ENCODE measurements at places on chromosomes 4 and X. TPM values are rescaled to one million over a fixed set of nuclear protein-coding genes. Genes with fewer than 3 reads are reported as not detected.

The XPNPEP2 gene
- total RNA-seq, result not detected

The FREM3 gene
- total RNA-seq, result not detected

The DGAT2L6 gene
- not detected for total RNA-seq

The TMEM31 gene
- not detected for total RNA-seq

The ELOVL6 gene
- 4.4 TPM for total RNA-seq

The CXCL5 gene
- 0.55 TPM for total RNA-seq

The PASD1 gene
- total RNA-seq, result not detected

The CENPI gene
- total RNA-seq, result 34.7 TPM

The DCAF4L1 gene
- total RNA-seq, result 0.63 TPM

The C4orf50 gene
- total RNA-seq, result not detected

The MAGEA10 gene
- not detected for total RNA-seq

The NAT8L gene
- 2.0 TPM for total RNA-seq

The SLITRK2 gene
- total RNA-seq, result not detected

The HERC5 gene
- total RNA-seq, result 2.6 TPM

The SPANXA1 gene
- not detected for total RNA-seq

The KIT gene
- total RNA-seq, result not detected

The CLDN22 gene
- not detected for total RNA-seq

The SCML1 gene
- total RNA-seq, result 13.0 TPM

The GPM6B gene
- 0.98 TPM for total RNA-seq

The DKK2 gene
- total RNA-seq, result not detected

The NUP54 gene
- total RNA-seq, result 29.2 TPM

The TMEM175 gene
- 18.5 TPM for total RNA-seq

The CSAG2 gene
- total RNA-seq, result not detected

The MAGEE2 gene
- not detected for total RNA-seq

The L1CAM gene
- total RNA-seq, result 11.2 TPM

The ITIH6 gene
- total RNA-seq, result not detected

The GASK1B gene
- total RNA-seq, result 0.51 TPM

The TRMT10A gene
- 20.3 TPM for total RNA-seq

The NHS gene
- 5.6 TPM for total RNA-seq

The RAB40AL gene
- 0.40 TPM for total RNA-seq

The P2RY10 gene
- total RNA-seq, result not detected

The RASSF6 gene
- total RNA-seq, result 1.1 TPM

The NUDT11 gene
- total RNA-seq, result 2.4 TPM

Measured in PC-3 (cell line).